Activated T-helper 2 cell treated with anti-CD3 and anti-CD28 coated beads, Interferon-gamma antibody, Interleukin-2, Interleukin-4, amounts not matched to agents 10 μg/mL and 5 μg/mL and 100 μg/mL, durations not matched to agents 14 hours and 24 hours and 36 hours (primary cell): ENCODE measurements at places on chromosomes 1 and 21. TPM values are rescaled to one million over a fixed set of nuclear protein-coding genes. Genes with fewer than 3 reads are reported as not detected.

- peak overlapping the region; percentile 90 for H3K4me3 ChIP-seq
- peaks cover 62% of the 10 kb centered on the region for H3K4me1 ChIP-seq
- peak overlapping the region; percentile 85 for H3K27ac ChIP-seq
- peaks cover 24% of the 10 kb centered on the region for H3K36me3 ChIP-seq
- peak; percentile 11 for DNase-seq
Measured at GRCh38 chr1:212700892-212701819, 1.5 kb upstream of the BATF3 start.

DNA sequence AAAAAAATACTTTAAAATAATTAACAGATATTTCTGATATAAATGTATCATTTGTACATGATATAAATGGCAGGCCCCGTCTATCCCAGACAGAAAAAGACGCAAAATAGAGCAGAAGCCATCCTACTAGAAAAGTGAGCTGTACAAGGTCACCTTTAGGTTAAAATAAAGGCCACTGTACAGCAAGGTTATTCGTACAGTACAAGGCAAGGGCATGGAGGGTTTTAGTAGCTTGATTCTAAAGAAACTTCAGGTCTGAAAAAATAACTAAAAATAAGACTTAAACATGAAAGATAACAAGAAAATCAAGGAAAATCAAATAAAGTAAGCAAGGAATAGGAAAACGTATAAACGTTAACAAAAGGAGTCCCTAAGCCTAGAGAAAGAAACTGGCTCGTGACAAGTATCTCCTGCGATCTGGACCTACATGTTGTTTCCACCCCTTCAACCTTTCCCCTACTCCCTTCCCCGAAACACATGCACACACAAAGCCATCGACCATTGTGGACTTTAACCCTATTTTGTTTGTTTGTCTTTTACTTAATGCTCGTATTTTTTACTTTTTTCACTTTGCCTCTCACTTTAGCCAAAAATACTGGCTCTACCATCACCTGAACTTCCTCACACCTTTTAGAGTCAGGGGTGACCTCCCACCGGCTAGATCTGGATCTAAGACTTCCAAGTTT lies 26.5 kb upstream of the SLC30A10 start:
- H3K27ac ChIP-seq = no peak overlapping the region
- H3K4me1 ChIP-seq = no peaks in the 10 kb centered on the region
- peaks cover 3% of the 10 kb centered on the region for H3K27me3 ChIP-seq
- DNase-seq = no peak
- H3K4me3 ChIP-seq = no peak overlapping the region
- no peaks in the 10 kb centered on the region for H3K36me3 ChIP-seq

- H3K27ac ChIP-seq = peak within 1 kb of the TSS; percentile 83
- H3K27me3 ChIP-seq = peaks cover 17% of the 10 kb centered on the region
- H3K4me1 ChIP-seq = peaks cover 66% of the 10 kb centered on the region
- peaks cover 2% of the 10 kb centered on the region for H3K36me3 ChIP-seq
Measured at GRCh38 chr1:41918450-41919043, at the start of gene HIVEP3. Gene HIVEP3, minus strand, starts transcription at chr1:41918922.

- no peak overlapping the region for H3K4me3 ChIP-seq
- no peak for DNase-seq
- no peak overlapping the region for H3K27ac ChIP-seq
- H3K27me3 ChIP-seq = no peaks in the 10 kb centered on the region
Measured at GRCh38 chr1:216425577-216425976, 2.3 kb upstream of the USH2A start.

CD1D gene
- total RNA-seq = not detected in 2 replicates

GRCh38 chr21:43643193-43643592 lies 16.1 kb downstream of the HSF2BP start:
- H3K27me3 ChIP-seq = peaks cover 3% of the 10 kb centered on the region
- no peak overlapping the region for H3K27ac ChIP-seq
- no peak for DNase-seq
- H3K36me3 ChIP-seq = no peaks in the 10 kb centered on the region

DNA sequence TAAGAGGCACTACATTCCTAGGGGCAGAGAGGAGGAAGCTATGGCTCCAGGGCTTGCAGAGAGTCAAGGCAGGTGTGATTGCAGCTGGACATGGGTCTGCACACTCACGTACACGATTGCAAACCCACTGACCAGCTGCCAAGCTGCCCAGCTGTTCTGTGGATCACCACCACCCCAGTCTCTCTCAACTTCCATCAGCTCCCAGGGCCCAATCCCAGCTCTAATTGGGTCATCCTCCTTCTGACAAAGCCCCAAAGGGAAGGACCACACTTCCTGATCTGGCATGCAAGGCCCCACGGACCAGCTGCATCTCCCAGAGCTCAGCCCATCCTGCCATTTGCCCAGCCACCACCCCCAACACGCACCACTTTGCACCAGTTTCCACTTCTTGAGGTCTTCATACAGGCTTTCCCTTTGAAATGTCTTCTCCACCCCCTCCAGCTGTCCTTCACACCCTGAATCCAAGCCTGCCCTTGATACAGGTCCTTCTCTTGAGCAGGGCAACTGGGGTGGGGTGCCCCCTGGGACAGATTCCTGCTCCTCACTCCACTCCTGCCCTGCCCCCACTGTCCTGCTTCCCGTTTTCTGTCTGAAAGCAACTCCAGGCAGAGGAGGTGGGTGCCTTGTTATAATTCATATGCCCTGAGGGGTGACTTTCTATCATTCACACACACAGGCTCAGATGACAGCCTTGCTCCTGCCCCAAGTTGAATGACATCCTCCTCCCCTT lies 179.4 kb upstream of the EDN2 start:
- peak overlapping the region; percentile 61 for H3K27ac ChIP-seq
- no peak for DNase-seq
- peaks cover 74% of the 10 kb centered on the region for H3K4me1 ChIP-seq
- peak overlapping the region; percentile 31 for H3K4me3 ChIP-seq

DNA sequence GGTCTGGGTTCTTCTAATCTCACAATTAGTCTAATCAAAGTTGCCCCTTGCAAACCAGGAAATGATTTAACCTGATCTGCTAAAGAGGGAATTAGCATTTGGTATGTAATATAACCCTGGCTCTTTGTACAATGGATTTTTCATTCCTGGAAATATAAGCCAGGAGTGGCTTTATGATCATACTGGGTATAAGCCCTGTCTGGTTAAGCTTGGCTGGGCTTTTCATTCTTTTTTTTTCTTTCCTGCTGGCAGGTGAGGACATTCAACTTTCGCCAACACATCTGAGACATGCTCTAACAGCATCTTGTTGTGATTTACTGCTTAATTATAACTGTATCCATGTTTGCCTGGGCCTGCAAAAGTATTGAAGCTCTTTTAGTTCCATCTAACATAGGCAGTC lies 20.4 kb upstream of the SDE2 start:
- no peaks in the 10 kb centered on the region for H3K4me1 ChIP-seq
- no peak for DNase-seq
- H3K36me3 ChIP-seq = no peaks in the 10 kb centered on the region
- H3K27me3 ChIP-seq = peaks cover 15% of the 10 kb centered on the region
- H3K4me3 ChIP-seq = no peak overlapping the region

PAPPA2 gene
- total RNA-seq = 0.05 TPM in 1 of 2 replicates, not detected in the other

DNA sequence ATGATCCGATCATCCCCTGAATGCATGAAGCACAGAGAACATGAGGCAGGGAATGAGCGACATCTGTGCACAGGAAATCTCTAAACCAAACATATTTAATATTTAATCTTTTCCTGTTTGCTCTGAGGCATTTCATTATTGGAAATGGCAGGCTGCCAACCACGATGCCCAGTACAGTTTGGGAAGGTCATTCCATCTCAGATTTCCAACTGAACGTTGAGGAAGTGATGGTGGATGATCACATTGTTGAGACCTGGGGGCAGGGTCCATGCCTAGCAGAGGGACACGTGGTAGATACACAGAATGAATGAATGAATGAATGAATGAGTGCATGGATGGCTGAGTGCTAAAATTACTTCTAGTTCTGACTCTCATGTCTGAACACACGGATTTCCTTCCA lies 15.9 kb upstream of the FASLG start:
- H3K27ac ChIP-seq = peak overlapping the region; percentile 16
- H3K4me1 ChIP-seq = peaks cover 93% of the 10 kb centered on the region
- peaks cover 8% of the 10 kb centered on the region for H3K27me3 ChIP-seq
- DNase-seq = no peak
- H3K36me3 ChIP-seq = no peaks in the 10 kb centered on the region

DNA sequence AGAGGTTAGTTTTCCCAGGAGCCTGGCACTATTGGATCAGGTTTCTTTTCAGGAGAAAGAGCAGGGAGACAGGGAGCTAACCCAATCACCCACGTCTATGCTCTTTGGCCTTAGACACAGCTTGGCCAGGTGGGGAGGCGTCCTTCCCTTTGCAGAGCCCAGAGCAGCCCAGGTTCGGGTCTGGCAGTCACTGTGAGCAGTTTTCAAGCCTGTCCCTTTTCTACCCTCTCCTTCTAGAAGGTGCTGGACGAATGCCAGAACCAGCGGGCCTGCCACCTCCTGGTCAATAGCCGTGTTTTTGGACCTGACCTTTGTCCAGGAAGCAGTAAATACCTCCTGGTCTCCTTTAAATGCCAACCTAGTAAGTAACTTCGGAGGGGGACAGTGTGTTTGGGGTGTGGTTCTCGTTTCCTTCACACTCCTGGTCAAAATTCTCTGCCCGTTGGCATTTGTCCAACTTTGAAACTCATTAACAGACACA lies 44.9 kb downstream of the EVA1C start:
- no peaks in the 10 kb centered on the region for H3K4me1 ChIP-seq
- H3K27ac ChIP-seq = no peak overlapping the region
- H3K27me3 ChIP-seq = no peaks in the 10 kb centered on the region
- DNase-seq = no peak
- H3K4me3 ChIP-seq = no peak overlapping the region

- H3K4me3 ChIP-seq = peak overlapping the region; percentile 72
- H3K4me1 ChIP-seq = peaks cover 25% of the 10 kb centered on the region
- DNase-seq = no peak
- H3K36me3 ChIP-seq = peaks cover 31% of the 10 kb centered on the region
- peaks cover 62% of the 10 kb centered on the region for H3K27me3 ChIP-seq
Measured at GRCh38 chr1:50978144-50978851, 8.3 kb downstream of the CDKN2C start.

- no peaks in the 10 kb centered on the region for H3K36me3 ChIP-seq
- H3K4me3 ChIP-seq = peak overlapping the region; percentile 49
- H3K27me3 ChIP-seq = peaks cover 68% of the 10 kb centered on the region
- H3K4me1 ChIP-seq = no peaks in the 10 kb centered on the region
- no peak for DNase-seq
Measured at GRCh38 chr1:99004254-99004860, 304 bp downstream of the PLPPR5 start.

DNA sequence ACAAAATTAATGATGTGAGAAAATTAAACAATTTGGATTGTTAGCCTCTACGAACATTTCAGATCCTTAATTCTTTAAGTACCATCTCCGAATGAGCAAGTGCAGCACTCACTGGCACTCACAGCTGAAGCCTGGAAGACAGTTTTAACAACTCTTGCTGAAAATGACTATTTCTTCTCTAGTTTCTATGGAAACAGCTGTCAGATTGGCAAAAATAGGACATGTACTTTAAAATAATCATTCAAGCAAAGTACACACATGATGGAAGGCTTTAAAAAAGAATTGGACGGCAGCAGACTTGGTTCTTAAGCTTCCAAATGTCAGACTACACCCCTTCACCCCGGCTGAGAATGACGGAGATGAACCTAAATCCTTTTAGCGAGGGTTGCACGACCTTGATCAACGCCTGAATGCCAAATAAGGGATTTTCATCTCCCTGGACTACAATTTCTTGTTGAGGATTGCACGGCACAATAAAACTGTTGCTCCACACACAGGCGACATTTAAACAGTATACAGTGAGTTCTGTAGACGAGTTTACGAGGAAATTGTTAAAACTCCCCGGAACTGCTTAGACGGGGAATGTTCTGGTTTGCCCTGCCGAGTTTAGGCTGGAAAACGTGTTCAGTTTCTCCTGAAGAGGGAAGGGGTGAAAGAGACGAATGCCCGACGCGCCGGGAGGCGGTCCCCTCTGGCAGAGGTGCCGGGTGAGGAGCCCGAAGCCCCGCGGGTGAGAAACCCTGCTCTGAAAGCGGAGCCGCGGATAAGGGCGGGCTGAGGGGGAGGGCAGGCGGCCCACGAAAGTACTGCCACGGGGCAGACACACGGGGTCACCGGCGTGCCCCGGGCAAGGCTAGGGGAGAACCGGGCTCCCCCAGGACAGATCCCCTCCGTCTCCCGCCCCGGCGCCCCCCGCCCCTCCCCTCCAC lies 671 bp downstream of the OMA1 start:
- peak overlapping the region; percentile 90 for H3K27ac ChIP-seq
- H3K4me3 ChIP-seq = peak overlapping the region; percentile 89
- peak; percentile 65 for DNase-seq
- peaks cover 17% of the 10 kb centered on the region for H3K27me3 ChIP-seq
- H3K4me1 ChIP-seq = peaks cover 21% of the 10 kb centered on the region

ARHGEF2 gene
- total RNA-seq = 211 and 216 TPM in 2 replicates
